Cortex of kidney (tissue), 1 donor: ENCODE measurements at places on chromosomes 11 and 22.

- DNase-seq, result no peak
These were observed 9.8 kb downstream of the SCN4B start for GRCh38 chr11:118142809-118143208.

- no peak for DNase-seq
These were observed 961.5 kb downstream of the FAM181B start for GRCh38 chr11:81772166-81772565.

GRCh38 chr11:131404010-131404409 lies 33.6 kb downstream of the NTM start:
- DNase-seq, result no peak

GRCh38 chr11:1559111-1559951 lies 12.7 kb downstream of the DUSP8 start:
- DNase-seq, result no peak

- no peak for DNase-seq
These were observed 9.1 kb downstream of the OR2AT4 start for GRCh38 chr11:75087319-75088305.

- DNase-seq, result no peak
These were observed 67.5 kb downstream of the ARFGAP2 start for GRCh38 chr11:47109051-47109726.

GRCh38 chr22:45008186-45008681 lies 1.6 kb downstream of the PHF21B start:
- no peak for DNase-seq

GRCh38 chr22:33894515-33894914 lies 25.8 kb downstream of the LARGE1 start:
- DNase-seq, result no peak

DNA sequence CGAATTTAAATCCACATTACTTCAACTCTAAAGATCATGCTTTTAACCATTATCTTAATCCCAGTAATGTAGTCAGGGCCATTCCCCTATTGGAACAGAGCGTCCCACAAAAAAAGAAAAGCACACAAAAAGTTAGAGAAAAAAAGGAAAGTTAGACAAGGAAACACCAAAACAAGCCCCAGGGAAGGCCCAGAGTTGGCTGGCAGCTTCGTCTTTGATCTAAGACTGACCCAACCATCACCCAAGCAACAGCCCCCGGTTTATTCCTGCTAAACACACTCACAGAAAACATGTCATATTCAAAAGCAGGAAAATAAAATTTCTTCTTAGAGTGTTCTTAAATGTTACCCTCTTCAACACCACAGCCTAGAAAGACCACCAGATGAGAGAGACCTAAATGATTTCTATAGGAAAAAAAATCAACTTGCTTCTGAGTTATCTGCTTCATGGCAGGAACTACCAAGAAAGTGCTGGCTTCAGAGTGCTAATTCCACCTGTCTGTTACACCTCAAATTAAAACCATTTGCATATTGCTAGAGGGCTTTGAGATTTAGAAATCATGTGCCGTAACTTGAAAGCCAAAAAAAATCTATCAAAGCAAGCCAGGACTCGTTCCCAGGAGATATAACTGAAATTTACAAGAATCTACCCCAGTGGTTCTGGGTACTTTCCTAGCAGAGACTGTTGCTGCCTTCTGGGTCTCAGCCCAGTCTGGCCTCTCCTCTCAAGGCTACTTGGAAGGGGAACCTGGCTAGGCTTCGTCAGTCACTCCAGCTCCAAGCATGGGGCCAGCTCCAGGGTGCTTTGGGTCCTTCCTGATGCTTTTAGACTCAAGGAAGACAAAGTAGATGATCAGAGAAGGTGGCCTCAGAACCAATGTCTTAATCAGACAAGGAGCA lies 31.2 kb downstream of the POU2AF3 start:
- DNase-seq, result no peak

DNA sequence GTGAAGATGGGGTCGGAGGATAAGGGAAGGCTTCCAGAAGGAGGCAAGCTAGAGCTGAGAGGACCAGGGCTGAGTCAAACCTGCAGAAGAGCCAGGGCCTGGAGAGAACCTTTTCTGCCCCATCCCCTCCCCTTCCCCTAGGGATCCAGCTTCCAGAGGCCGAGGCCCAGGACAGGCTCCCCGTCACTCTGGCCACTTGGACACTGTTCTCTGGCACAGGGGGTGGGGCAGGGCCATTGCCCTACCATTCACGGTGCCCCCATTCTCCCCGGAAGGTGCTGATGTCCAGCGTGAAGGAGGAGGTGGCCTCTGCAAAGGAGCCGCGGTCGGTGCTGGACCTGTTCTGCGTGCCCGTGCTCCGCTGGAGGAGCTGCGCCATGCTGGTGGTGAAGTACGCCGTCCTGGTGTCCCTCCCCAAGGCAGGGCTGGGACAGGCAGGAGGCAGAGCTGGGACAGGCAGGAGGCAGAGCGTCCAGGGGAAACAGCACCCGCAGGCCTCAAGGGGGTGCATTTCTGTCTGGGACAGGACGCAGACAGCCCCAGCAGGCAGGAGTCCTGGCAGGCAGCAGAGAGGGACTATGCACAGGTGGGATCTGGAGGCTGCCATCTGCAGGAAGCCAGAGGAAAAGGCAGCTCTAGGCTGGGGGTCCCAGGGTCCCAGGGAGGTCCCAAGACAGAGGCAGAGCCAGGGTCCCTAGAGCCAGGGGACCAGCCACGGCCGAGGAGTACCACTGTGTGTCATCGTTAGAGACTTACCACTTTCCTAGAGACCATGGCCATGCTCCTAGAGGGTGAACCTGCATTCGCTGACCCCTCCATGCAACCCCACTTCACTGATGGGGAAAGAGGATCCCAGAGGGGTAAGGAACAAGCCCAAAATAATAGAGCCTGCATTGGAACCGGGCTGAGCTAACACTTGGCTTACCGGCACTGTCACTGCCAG lies 25.8 kb upstream of the SLC22A12 start:
- no peak for DNase-seq

GRCh38 chr11:36365907-36366306 lies 69.8 kb downstream of the PRR5L start:
- DNase-seq, result no peak

DNA sequence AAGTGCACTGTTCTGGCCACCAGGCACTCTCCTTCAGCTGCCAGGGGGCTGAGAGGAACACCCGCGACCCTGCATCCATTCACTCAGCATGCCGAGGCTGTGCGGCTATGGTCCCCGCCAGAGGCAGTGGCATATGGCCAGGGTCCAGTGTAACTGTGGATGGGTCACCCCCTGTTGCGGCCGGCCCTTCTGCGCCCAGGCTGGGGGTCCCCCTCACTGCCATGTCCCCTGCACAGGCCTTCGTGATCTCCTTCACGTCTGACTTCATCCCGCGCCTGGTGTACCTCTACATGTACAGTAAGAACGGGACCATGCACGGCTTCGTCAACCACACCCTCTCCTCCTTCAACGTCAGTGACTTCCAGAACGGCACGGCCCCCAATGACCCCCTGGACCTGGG lies 20.8 kb upstream of the FADD start:
- DNase-seq, result no peak

GRCh38 chr22:44129619-44129976 lies 51.1 kb upstream of the PARVG start:
- no peak for DNase-seq

DNA sequence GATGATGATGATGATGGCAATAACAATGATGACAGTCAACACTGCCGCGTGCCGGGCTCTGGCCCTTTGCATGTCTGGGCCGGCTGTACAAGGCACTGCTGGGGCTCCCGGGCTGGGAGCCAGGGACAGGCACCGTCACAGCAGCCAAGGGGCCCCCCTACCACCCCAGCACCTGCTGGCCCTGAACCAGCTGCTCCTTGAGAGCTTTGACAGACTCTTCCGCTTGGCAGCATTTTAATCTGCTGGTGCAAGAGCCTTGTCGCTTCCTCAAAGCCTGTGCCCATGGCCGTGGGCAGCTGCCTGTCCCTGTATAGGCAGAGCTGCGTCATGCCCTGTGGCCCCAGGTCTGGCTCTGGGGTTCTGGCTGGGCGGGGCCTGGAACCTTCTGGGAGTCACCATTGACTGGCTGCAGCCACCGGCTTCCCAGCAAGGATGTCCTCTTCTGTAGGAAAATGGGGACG lies 12.9 kb upstream of the MUC6 start:
- DNase-seq, result no peak

DNA sequence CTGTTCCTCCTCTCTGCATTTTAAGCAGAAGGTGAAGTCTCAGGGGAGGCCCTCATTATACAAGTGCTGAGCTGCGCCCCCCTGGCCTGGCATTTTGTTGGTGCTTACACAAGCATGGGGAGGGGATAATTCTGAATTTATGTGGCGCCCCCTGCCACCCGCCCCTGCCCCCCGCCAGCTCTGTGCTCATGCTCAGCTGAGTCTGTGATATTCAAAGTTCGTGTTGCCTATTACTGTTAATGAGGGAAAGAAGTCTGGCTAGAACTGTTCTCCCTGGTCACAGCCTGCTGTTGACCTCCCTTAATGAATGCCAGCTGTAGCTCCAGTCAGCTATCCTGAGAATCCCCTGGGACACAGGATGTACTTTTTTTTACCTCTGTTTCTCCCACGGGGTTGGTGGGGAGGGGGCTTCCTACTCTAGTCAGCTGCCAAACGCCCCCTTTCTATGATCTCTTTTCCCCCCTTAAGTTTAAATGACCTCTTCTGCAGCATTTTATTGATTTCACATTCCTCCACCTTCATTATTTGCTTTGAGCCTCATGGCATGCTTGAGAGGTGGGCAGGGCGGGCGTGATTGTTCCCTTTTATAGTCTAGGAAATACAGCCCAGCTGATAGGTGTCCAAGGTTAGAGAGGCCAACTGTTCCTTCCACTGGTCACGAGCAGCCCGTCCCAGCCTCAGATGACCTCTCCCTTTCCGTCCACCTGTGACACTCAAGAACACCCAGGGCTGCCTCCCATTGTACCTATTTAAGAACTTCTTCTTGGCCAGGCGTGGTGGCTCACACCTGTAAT lies 12.2 kb downstream of the USP2 start:
- DNase-seq, result no peak

GRCh38 chr11:80916173-80916798 lies 1475.5 kb upstream of the TENM4 start:
- DNase-seq, result no peak

DNA sequence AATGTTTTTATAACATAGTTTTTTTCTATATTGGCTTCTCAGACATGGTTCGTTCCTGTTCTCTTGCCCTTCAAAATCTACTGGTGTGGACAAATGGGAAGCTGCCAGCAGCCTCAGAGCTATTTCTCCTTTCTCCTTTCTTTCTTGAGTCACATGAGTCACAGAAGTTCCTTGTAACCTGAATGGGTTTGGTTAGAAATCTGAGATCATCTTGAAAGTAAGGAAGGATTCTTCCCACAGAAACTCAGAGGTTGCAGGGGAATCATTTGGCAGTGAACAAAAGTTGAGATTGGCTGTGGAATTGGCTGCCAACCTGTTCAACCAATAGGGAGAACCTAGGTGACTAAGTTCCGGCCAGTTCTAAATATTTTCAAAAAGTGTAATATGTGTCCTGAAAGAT lies 12.5 kb downstream of the PLET1 start:
- DNase-seq, result no peak

- no peak for DNase-seq
These were observed 67.7 kb upstream of the CLNS1A start for GRCh38 chr11:77705195-77705875.

DNA sequence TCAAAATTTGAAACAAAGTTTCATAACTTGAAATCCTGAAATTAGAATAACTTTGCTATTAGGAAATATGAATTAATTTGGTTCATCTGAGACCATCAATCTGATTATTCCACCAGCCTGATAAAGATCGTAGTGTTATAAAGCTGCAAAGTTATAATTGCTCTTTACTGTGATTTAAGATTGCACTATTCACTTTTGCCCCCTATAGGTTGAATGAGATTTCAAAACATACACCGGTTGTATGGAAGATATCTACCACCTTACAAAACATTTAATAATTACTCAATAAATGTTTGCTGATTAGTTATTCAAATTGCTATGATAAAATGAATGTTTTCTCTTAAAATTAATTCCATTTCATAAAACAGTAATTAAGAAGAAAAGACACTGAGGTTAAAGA lies 26.1 kb downstream of the APIP start:
- DNase-seq, result no peak

DNA sequence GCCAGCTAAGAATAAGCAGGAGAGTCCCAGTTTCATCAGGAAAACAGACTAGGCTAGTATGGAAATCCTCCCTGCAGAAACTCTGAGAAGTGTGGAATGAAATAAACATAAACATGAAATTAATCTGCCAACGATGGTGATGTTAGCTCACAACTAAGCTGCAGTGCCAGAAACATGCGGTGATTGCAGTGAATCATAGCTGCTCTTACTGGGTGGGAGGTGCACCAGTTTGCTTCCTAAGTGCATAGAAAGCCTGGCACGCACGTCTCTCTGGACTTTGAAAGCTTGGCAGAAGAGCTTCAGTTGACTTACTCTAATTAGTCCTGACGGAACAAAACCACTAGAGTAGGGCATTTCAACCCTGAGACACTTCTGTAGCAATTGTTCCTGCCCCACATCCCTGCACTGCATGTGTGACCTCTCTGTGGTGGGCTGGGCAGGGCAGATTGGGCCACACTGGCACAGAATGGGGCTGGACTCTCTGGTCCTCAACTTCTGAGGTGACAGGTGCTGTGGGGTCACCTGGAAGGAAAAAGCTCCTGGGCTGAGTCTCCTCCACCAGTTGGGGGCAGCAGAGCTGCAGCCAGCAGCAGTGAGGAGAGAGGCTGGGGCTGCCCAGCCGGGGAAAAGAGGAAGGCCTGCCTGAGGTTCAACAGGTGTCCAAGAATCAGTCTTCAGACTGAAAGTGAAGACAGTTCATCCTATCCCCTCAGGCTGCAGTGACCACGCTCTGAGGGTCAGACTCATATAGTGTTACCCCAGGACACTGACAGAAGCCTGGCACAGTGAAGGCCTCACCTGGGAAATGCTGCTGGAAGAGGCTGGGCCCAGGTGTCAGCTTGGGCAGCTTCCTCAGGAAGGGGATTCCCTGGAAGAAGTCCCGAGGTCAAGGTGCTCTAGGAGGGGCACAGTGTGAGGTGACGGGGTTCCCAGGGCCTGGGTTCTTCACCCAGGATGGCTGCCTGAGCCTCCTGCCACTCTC lies 40.5 kb downstream of the GGTLC2 start:
- DNase-seq, result no peak

GRCh38 chr22:19530751-19531150 lies 6.5 kb upstream of the CLDN5 start:
- DNase-seq, result no peak

GRCh38 chr11:10109806-10110205 lies 184.2 kb downstream of the SBF2 start:
- no peak for DNase-seq

GRCh38 chr11:61621917-61622585 lies 41.2 kb upstream of the SYT7 start:
- no peak for DNase-seq

DNA sequence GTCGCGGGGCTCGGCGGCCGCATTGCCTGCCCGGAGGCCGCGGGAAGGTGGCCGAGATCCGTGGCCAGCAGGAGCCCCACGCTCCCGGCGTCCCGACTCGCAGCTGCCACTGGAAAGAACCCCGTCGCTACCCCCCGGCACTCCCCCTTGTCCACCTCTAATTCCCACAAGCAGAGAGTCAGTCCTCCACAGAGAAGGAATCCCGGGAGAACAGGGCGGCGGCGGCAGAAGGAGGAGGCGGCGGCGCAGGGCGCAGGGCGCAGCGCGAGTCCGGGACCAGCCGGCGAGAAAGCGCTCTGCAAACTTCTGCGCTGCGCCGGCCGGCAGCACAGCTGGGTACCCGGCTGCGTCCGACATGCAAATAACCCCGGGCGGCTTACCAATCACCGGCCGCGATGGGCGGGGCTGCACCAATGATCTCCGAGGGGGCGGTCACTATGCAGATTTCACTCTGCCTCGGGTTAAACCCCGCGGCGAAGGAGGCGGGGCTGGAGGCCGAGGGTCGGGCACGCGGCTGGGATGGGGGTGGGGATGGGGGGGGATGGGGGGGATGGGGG lies at the start of gene ABTB2:
Gene ABTB2, minus strand, starts transcription at position 310 of the 557 bp plus-strand sequence.
- DNase-seq, result peak; percentile 55

GRCh38 chr11:5691964-5692361 lies 2.4 kb downstream of the TRIM22 start:
- DNase-seq, result no peak
